ENCODE measurements at places on chromosomes 6 and 20. TPM values are rescaled to one million over a fixed set of nuclear protein-coding genes. Genes with fewer than 3 reads are reported as not detected.

GRCh38 chr6:111663692-111664564, 58.2 kb upstream of the TRAF3IP2 start:
- no peak for DNase-seq

DNA sequence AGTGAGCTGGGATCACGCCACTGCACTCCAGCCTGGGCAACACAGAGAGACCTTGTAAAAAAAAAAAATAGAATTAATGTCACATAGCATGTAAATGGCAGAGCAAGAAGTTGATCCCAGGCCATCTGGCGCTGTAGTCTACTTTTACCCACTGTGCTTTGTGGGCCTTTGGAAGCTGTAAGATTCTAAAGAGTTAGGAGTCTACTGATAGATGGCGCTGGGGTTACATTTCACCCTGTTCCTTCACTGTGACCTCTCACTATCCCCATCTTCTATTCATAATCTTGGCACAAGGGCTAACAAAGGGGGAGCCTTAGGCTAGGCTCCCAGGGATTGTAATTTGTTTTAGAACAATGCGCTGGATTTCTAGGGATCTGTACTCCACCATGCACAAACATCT, 24.4 kb downstream of the SIRPD start:
- no peak for DNase-seq

DNA sequence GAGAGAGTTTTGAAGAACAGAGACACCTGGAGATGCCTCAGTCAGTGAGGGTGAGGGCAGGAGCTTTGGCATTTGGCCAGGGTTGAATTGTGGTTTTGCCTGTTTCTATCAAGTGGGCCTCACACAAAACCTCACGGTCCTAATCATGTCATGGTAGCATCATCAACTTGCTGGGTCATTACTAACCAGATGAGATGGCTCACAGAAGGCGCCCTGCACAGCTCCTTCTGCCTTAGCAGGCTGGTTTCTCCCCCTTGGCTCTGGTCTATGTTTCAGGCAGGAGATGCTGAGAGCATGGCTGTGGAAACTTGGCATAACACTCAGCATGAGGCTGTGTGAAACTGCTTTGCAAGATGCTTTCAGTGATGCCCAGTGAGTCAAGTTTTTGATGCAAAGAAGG, 99.3 kb downstream of the LRRC1 start:
- no peak for DNase-seq

DNA sequence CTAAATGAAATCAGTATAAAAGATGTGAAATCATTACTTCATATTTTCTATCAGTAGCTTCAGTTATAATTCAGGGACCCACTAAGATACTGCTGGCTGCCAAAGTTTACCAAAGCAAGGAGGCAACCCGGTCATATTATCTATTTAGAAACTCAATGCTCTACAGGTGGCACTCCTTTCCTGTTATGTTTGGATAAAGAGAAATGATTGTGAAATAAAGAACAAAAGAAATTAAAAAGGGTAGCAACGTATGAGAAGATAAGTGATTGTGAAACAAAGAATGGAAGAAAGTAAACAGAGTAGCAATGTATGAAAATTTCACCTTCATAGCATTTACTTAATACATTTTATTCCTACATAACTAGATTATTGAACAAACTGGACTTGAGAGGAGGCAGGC, 45.2 kb downstream of the RSPH3 start:
- DNase-seq = no peak

GRCh38 chr6:30703011-30703410, 12.2 kb upstream of the NRM start:
- no peak for DNase-seq

Gene GABRR1
- not detected for total RNA-seq

Gene RAET1L
- total RNA-seq = not detected

Gene SNHG17
- 83.7 TPM for total RNA-seq

Data from activated T-helper 2 cell treated with anti-CD3 and anti-CD28 coated beads, Interferon-gamma antibody, Interleukin-2, Interleukin-4, amounts not matched to agents 10 μg/mL and 5 μg/mL and 100 μg/mL, durations not matched to agents 14 hours and 24 hours and 36 hours (primary cell).